ENCODE measurements at places on chromosomes 7 and 10.

GRCh38 chr7:135430626-135431025 is 79.3 kb downstream of the CNOT4 start:
- peaks cover 14% of the 10 kb centered on the region for H3K4me1 ChIP-seq
- peaks cover 46% of the 10 kb centered on the region for H3K36me3 ChIP-seq
- H3K27me3 ChIP-seq = no peaks in the 10 kb centered on the region
- H3K4me3 ChIP-seq = no peak overlapping the region
- no peak for DNase-seq
- H3K27ac ChIP-seq = no peak overlapping the region

DNA sequence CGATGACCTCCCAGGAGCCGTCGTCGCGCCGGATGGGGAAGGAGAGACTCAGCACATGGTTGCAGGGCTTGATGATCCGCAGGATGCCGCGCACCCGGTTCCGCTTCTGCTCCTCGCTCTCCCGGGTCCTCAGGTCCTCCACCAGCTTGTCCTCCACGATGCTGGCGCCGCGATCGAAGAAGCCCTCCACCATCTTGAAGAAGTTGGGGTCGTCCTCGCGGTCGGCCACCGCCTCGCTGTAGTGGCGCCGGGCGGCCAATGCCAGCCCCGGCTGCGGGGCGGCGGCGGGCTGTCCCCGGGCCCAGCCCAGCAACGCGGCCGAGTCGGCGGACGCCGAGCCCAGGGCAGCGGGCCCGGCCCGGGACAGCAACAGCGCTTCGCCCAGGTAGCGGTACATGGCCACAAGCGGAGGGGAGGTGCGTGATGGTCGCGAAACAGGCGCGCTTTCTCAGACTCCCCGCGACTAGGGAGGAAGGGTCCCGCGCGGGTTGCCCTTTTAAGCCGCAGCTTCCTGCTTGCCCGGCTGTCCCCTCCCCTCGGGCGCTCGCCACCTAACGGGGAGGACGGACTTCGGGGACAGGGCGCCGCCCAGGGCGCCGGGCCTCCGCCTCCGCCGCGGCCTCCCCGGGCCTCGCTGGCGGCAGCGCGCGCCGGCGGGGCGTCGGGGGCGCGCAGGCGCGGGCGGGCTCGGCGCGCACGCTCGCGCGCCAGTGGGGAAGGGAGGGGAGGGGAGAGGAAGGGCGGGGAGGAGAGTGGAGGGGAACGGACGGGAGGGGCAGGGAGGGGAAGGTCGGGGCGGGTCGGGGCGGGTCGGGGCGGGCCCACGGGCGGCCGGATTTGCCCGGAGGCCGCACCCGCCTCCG is at the start of the genes GLUD1 and SHLD2:
Gene GLUD1, minus strand, starts transcription at position 471 of the 863 bp plus-strand sequence. Its CDS starts 74 bp downstream, at position 397.
Gene SHLD2, plus strand, starts transcription at position 834 of the 863 bp plus-strand sequence. CDS start 56,149 bp downstream, outside the sequence.
- peak; percentile 94 for DNase-seq
- peaks cover 38% of the 10 kb centered on the region for H3K4me1 ChIP-seq
- peak within 1 kb of the TSS; percentile 98 for H3K27ac ChIP-seq
- H3K27me3 ChIP-seq = no peaks in the 10 kb centered on the region

- DNase-seq = no peak
- no peaks in the 10 kb centered on the region for H3K4me1 ChIP-seq
- no peak overlapping the region for H3K27ac ChIP-seq
Measured at GRCh38 chr10:51348622-51349021, 274.3 kb downstream of the PRKG1 start.

GRCh38 chr7:106744563-106745091 is 83.7 kb upstream of the CCDC71L start:
- DNase-seq = no peak
- peaks cover 2% of the 10 kb centered on the region for H3K36me3 ChIP-seq
- no peak overlapping the region for H3K27ac ChIP-seq
- no peak overlapping the region for H3K4me3 ChIP-seq
- H3K4me1 ChIP-seq = peaks cover 6% of the 10 kb centered on the region

DNA sequence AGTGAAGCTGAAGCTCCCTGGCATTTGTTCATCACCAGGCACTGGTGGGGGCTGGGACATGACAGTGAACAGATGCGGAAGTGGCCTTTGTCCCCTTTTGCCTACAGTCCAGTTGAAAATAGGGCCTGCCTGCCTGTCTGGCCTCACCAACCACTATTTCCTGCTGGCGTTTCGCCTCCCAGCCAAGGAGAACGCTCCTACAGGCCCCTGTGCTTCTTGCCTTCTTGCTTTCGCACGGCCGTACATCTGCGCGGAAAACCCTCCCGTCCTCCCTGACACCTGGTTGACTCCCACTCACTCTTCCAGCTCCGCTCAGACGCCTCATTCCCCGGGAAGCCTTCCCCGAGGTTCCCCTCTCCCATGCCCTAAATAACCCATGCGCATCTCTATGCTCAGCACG is 317.3 kb downstream of the PRPF18 start:
- H3K27ac ChIP-seq = no peak overlapping the region
- no peaks in the 10 kb centered on the region for H3K36me3 ChIP-seq
- H3K4me3 ChIP-seq = no peak overlapping the region
- no peak for DNase-seq
- H3K27me3 ChIP-seq = peaks cover 5% of the 10 kb centered on the region
- peaks cover 1% of the 10 kb centered on the region for H3K4me1 ChIP-seq

DNA sequence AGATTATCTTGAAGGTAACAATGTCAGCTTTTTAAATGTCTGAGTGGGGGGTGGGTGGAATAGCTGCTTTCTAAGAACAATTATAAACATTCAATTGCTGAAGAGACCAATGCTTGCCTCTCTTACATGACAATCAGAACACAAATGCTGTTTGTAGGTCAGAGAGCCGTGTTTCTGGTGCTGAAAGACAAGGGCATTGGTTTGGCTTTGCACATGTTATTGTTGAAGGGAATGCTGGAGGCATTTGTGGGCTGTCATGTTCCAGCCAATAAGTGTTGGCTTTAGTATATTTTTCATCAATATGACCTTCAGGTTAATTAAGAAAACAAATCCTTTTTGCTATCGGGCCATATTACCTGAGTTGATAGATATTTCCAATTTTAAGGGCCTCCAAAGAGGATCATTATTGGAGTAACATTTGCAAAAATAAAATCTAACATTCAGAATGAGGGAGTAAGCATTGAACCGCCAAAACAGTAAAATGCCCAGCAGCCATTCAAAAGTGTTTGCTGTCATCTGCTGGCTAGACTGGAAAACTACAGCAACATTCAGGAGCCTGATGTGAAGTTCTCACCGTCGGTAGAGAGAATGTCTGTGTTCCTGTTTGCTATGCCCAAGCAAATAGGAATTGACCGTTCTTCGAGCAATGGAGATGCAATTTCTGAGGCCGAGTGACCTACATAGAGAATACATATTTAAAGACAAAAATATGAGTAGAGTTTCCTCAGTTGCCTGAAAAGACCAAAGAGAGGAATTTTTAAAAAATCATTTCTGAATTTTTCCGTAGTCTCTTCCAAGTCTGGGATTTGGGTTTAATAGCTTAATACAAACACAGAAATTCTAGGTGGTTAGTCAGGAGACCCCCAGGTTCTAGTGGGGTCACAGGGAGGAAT is 118.9 kb downstream of the APBB1IP start:
- peaks cover 43% of the 10 kb centered on the region for H3K36me3 ChIP-seq
- no peaks in the 10 kb centered on the region for H3K27me3 ChIP-seq
- H3K4me1 ChIP-seq = peaks cover 2% of the 10 kb centered on the region
- no peak overlapping the region for H3K4me3 ChIP-seq
- DNase-seq = no peak

GRCh38 chr10:98276311-98276710 is 8.3 kb upstream of the LOXL4 start:
- H3K27me3 ChIP-seq = peaks cover 37% of the 10 kb centered on the region
- H3K27ac ChIP-seq = no peak overlapping the region
- no peaks in the 10 kb centered on the region for H3K4me1 ChIP-seq
- no peak overlapping the region for H3K4me3 ChIP-seq

DNA sequence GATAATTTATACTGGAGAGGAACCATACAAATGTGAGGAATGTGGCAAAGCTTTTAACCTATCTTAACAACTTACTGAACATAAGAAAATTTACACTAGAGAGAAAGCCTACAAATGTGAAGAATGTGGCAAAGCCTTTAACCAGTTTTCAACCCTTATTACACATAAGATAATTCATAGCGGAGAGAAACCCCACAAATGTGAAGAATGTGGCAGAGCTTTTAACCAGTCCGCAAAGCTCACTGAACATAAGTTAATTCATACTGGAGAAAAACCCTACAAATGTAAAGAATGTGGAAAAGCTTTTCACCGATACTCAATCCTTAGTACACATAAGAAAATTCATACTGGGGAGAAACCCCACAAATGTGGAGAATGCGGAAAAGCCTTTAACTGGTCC is 37.9 kb downstream of the ZNF138 start:
- no peak overlapping the region for H3K4me3 ChIP-seq
- no peak for DNase-seq
- no peaks in the 10 kb centered on the region for H3K27me3 ChIP-seq
- H3K27ac ChIP-seq = no peak overlapping the region
- H3K36me3 ChIP-seq = peaks cover 46% of the 10 kb centered on the region

GRCh38 chr10:124117833-124118232 is 24.4 kb upstream of the CHST15 start:
- H3K27ac ChIP-seq = no peak overlapping the region
- H3K36me3 ChIP-seq = no peaks in the 10 kb centered on the region
- H3K27me3 ChIP-seq = peaks cover 6% of the 10 kb centered on the region
- DNase-seq = no peak
- no peaks in the 10 kb centered on the region for H3K4me1 ChIP-seq
- no peak overlapping the region for H3K4me3 ChIP-seq

- H3K4me1 ChIP-seq = no peaks in the 10 kb centered on the region
- H3K36me3 ChIP-seq = no peaks in the 10 kb centered on the region
- no peaks in the 10 kb centered on the region for H3K27me3 ChIP-seq
- no peak overlapping the region for H3K27ac ChIP-seq
- no peak for DNase-seq
Measured at GRCh38 chr7:64433590-64433989, 119.8 kb downstream of the ZNF736 start.

GRCh38 chr10:32039734-32040133 is 16.5 kb downstream of the KIF5B start:
- no peak for DNase-seq
- H3K36me3 ChIP-seq = peaks cover 36% of the 10 kb centered on the region
- H3K27ac ChIP-seq = no peak overlapping the region
- H3K27me3 ChIP-seq = no peaks in the 10 kb centered on the region
- peaks cover 29% of the 10 kb centered on the region for H3K4me1 ChIP-seq

DNA sequence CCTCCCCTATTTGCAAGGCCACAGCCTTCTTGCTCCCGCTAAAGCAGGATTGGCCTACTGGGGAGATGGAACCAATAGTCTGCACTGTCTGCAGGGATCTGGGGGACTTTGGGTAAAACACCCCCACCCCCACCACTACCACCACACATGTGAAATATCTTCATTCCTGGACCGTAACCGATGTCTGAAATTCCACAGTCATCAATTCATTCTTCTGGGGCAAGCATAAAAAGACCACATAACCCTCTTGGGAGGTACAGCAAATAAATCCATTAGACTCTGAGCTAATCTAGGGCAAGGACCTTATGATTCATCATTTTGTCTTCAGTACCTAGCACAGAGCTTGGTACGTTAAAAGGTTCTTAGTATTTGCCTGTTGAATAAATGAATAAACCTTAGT is 307.8 kb downstream of the GPAM start:
- H3K27me3 ChIP-seq = peaks cover under 1% of the 10 kb centered on the region
- no peak for DNase-seq
- H3K27ac ChIP-seq = no peak overlapping the region
- no peaks in the 10 kb centered on the region for H3K36me3 ChIP-seq
- H3K4me3 ChIP-seq = no peak overlapping the region

- peaks cover 7% of the 10 kb centered on the region for H3K27me3 ChIP-seq
- no peak for DNase-seq
- peak overlapping the region; percentile 87 for H3K4me3 ChIP-seq
Measured at GRCh38 chr10:97686301-97686961, 610 bp downstream of the AVPI1 start.

DNA sequence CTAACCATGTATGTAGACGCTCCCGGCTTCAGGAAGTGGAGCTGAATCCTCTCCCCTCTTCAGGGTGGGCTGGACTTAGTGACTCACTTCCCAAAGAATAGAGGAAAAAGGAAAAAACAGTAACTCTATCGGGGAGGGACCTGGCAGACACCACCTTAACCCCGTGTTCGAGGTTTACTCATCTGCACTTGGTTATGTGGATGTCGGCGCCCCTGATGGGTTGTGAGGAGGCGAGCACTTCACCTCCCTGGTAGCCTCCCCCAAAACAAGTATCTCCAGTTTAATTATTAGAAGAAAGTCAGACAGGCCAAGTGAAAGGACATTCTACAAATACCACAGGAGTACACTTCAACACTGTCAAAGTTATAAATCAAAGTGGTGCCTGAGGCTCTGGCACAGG is 559.7 kb downstream of the TCERG1L start:
- no peak for DNase-seq
- no peaks in the 10 kb centered on the region for H3K27me3 ChIP-seq
- no peaks in the 10 kb centered on the region for H3K36me3 ChIP-seq
- H3K4me3 ChIP-seq = no peak overlapping the region
- no peak overlapping the region for H3K27ac ChIP-seq

DNA sequence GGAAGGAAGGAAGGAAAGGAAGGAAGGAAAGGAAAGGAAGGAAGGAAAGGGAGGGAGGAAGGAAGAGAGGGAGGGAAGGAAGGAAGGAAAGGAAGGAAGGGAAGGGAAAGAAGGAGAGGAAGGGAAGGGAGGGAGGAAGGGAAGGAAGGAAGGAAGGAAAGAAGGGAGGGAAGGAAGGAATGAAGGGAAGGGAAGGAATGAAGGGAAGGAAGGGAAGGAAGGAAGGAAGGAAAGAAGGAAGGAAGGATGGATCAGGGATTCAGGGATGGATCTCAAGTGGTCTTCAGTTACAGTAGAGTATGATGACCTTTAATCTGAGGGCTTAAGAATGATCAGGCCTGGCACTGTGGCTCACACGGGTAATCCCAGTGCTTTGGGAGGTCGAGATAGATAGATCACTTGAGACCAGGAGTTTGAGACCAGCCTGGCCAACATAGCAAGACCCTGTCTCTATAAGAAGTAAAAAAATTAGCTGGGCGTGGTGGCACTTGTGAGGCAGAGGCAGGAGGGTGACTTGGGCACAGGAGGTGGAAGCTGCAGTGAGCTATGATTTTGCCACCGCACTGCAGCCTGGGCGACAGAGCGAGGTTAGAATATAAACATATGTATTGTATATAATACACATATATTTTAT is 760 bp upstream of the FOXK1 start:
- no peaks in the 10 kb centered on the region for H3K27me3 ChIP-seq
- H3K36me3 ChIP-seq = peaks cover 4% of the 10 kb centered on the region
- peak overlapping the region; percentile 67 for H3K4me3 ChIP-seq
- DNase-seq = no peak
- peaks cover 18% of the 10 kb centered on the region for H3K4me1 ChIP-seq
- H3K27ac ChIP-seq = peak overlapping the region; percentile 67

DNA sequence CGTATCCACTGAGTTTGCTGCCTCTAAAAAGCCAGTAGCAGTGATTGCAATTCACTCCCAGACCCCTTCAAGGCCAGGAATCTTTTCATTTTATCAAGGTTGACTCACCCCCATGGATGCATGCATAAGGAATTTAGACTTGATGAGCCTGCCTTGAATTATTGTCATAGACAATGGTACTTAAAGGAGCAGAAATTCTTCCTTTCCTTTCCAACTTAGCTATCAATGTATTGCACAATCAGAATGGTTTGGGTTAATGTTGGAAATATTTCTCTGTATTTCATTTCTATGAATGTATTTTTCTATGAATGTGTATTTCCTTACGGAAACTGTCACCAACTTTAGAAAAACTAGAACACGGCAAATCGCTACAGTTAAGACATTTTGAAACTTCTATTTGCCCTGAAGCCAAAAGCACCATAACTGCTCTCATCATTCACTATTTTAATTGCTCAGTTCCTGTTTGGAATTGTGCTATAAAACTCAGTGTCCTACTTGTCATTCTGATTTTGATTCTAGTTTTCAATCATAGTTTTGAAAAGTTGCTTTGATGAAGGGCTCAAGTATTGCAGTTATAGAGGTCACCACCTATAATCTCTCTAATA is 355.7 kb upstream of the AKR1E2 start:
- H3K4me1 ChIP-seq = peaks cover 19% of the 10 kb centered on the region
- no peak overlapping the region for H3K4me3 ChIP-seq
- H3K27ac ChIP-seq = no peak overlapping the region
